ENCODE measurements at places on chromosomes 12 and 14. TPM values are rescaled to one million over a fixed set of nuclear protein-coding genes. Genes with fewer than 3 reads are reported as not detected.

Gene ADCY4
- polyA plus RNA-seq: not detected

Gene ACTN1
- 3.0 TPM for polyA plus RNA-seq

Gene LMNTD1
- not detected for polyA plus RNA-seq

Gene AGAP2
- polyA plus RNA-seq: 0.48 TPM

Gene CLEC1B
- not detected for polyA plus RNA-seq

Gene SLC38A4
- not detected for polyA plus RNA-seq

Gene DCAF11
- 9.2 TPM for polyA plus RNA-seq
